ENCODE measurements at places on chromosomes 16 and 17. TPM values are rescaled to one million over a fixed set of nuclear protein-coding genes. Genes with fewer than 3 reads are reported as not detected.

GRCh38 chr16:1788095-1788707, 5.3 kb downstream of the IGFALS start:
- peaks cover 3% of the 10 kb centered on the region for H3K4me1 ChIP-seq
- DNase-seq, result no peak
- no peaks in the 10 kb centered on the region for H3K27me3 ChIP-seq
- peaks cover 3% of the 10 kb centered on the region for H3K36me3 ChIP-seq

GRCh38 chr17:16131593-16131992, 83.7 kb downstream of the NCOR1 start:
- no peak overlapping the region for H3K27ac ChIP-seq
- no peak for DNase-seq
- H3K27me3 ChIP-seq, result peaks cover 1% of the 10 kb centered on the region
- H3K4me1 ChIP-seq, result peaks cover 3% of the 10 kb centered on the region
- no peak overlapping the region for H3K4me3 ChIP-seq
- H3K36me3 ChIP-seq, result peaks cover 27% of the 10 kb centered on the region

The GINS2 gene
- 9.1 TPM for total RNA-seq

The LAT gene
- total RNA-seq, result 5.4 TPM

DNA sequence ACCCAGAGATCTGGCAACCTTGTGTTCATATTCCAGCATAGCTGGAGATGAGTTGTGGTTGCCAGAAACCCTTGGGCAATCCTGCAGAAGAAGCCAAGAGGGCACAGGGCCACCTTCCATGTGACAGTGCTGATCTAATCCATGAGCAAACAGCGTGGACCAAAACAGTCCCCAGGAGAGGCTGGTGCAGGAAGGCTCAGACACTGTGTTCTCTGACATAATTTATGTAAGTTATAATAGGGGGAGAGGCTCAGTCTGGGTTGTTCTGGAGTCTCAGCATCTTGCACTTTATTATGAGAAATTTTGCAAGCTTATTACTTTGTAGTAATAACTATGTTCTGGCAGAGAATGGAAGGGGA, 273.9 kb downstream of the HAPSTR1 start:
- H3K27ac ChIP-seq, result no peak overlapping the region
- DNase-seq, result no peak
- peaks cover 2% of the 10 kb centered on the region for H3K4me1 ChIP-seq
- H3K27me3 ChIP-seq, result no peaks in the 10 kb centered on the region
- no peaks in the 10 kb centered on the region for H3K36me3 ChIP-seq
- H3K4me3 ChIP-seq, result no peak overlapping the region

DNA sequence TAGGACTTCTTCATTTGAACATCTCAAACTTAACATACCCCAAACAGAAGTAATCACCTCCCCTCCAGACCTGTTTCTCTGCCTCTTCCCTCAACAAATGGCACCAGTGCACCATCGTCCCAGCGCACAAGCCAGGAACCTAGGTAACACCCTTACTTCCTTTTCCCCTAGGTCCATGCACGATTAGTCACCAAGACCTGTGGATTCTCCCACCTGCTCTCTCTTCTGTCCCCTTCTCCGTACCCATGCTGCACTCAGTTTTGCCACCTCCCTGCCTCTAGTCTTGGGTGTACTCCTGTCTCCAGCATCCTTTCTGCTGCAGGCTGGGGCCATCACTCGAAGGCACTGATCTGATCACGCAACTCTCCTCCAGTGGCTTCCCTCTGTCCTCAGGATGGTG, 3.2 kb downstream of the EMC8 start:
- no peak for DNase-seq
- H3K27ac ChIP-seq, result no peak overlapping the region
- peaks cover 47% of the 10 kb centered on the region for H3K36me3 ChIP-seq
- peaks cover 8% of the 10 kb centered on the region for H3K27me3 ChIP-seq
- H3K4me1 ChIP-seq, result peaks cover 22% of the 10 kb centered on the region

The MMP2 gene
- total RNA-seq, result 422 TPM

DNA sequence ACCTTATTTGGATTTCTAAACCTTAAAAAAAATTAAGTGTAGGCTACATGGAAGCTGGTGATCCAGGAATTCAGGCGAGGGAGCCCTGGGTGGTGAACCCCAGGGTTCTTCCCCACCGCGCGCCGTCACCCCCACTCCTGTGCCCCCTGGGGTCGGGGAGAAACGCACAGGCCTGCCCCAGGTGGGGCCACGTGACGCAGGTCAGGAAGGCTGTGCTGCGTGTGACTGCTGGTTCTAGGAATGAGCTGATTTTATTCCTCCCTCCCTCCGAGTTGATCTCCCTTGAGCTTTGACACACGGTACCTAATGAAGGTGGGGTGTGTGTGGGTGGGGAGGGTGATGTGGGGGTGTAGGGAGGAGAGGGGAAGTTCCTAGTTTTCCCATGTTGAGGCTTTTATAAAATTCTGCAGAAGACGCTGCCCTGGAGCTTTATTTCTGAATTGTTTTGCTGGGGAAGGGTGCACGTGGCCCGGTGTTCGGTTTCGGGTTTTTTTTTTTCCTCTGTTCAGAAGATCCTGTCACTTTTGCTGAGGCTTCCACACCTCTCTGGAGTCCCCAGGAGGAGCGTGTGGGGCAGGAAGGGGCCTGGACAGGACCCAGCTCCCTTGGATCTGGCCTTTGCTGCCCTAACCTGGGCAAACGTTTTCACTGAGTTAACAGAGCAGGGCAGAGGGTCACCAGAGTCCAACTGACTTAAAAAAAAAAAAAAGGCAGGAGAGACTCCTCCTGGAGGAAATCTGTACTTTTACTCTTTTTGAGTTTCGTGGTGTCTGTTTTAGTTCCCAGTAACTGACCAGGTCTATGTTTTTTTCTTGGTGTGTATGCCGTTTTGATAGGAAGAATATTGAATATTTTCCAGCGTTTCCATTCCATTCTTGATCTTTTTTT, 55.8 kb upstream of the GSE1 start:
- DNase-seq, result no peak
- peak overlapping the region; percentile 59 for H3K27ac ChIP-seq
- peak overlapping the region; percentile 59 for H3K4me3 ChIP-seq

DNA sequence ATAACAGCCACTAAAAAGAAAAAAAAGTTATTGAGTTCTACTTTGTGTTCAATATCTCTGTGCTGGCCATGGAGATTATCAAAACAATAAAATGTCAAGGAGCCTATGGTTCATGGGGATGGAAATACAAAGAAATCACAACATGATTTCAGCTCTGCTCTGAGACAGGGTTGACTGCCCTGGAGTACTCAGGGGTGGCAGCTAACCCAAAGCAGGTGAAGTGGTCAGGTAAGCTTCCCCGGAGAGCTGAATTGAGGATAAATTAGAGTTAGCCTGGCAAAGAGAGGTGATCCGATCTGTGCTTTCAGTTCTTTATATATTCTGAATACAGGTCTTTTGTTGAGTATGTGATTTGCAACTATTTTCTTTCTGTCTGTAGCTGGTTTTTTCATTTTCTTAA, 119.3 kb upstream of the TMEM97 start:
- H3K36me3 ChIP-seq, result peaks cover 6% of the 10 kb centered on the region
- peaks cover 24% of the 10 kb centered on the region for H3K4me1 ChIP-seq
- DNase-seq, result no peak
- H3K27ac ChIP-seq, result no peak overlapping the region

GRCh38 chr16:28179354-28179753, 32.4 kb downstream of the XPO6 start:
- H3K27ac ChIP-seq, result no peak overlapping the region
- peaks cover 4% of the 10 kb centered on the region for H3K27me3 ChIP-seq
- peaks cover 4% of the 10 kb centered on the region for H3K4me1 ChIP-seq
- H3K4me3 ChIP-seq, result no peak overlapping the region
- no peak for DNase-seq
- peaks cover 17% of the 10 kb centered on the region for H3K36me3 ChIP-seq

GRCh38 chr17:12247761-12248160, 227.1 kb downstream of the MAP2K4 start:
- DNase-seq, result no peak
- H3K4me1 ChIP-seq, result no peaks in the 10 kb centered on the region
- no peak overlapping the region for H3K4me3 ChIP-seq
- no peaks in the 10 kb centered on the region for H3K36me3 ChIP-seq

The TBC1D3G gene
- total RNA-seq, result not detected

DNA sequence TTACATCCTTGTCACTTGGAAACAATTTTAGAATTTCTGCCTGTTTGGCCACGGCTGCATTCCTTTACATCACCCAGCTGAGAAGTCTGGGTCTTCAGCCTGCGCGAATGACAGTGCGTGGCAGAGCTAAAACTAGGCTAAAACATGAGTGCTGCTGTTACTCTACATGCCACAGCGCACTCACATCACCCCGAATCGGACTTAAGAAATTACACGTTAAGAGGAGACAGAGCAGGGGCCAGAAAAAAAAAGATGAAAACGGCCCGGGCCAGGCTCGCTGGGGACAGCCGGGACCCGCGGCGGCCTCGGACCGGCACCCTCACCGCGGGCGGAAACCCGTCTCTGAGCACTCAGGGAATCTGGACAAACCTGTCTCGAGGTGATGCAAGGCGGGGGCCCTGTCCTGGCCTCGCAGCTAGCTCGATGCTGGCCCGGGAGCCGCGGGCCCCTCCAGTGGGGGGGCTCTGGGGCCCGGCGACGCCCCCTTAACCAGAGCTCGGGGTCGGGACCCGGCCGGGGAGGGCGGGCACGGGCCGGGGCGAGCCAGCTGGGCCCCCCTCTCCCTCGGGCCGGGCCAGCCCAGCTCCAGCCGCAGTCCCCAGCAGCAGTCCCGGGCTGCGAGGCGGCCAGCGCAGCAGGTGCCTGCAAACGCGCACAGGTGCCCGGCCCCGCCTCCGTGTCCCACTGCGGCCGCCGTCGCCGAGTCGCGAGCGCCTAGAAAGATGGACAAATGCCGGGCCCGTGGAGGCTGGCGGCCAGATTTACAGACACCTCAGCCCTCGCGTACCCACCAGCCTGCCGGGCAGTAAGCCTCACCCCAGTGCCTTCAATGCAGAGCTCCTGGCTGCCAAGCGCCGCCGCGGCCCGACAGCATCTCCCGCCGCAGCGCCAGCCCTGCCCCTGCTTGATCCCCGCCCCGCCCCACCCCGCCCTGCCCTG, at the start of gene AKTIP:
AKTIP (minus strand) TSS at position 879 of the 939 bp plus-strand sequence. CDS start 2,950 bp downstream, outside the sequence.
- H3K4me1 ChIP-seq, result peaks cover 44% of the 10 kb centered on the region
- peaks cover 5% of the 10 kb centered on the region for H3K27me3 ChIP-seq
- H3K36me3 ChIP-seq, result peaks cover 4% of the 10 kb centered on the region
- H3K27ac ChIP-seq, result peak within 1 kb of the TSS; percentile 97
- H3K4me3 ChIP-seq, result peak within 1 kb of the TSS; percentile 100
- peak; percentile 38 for DNase-seq

DNA sequence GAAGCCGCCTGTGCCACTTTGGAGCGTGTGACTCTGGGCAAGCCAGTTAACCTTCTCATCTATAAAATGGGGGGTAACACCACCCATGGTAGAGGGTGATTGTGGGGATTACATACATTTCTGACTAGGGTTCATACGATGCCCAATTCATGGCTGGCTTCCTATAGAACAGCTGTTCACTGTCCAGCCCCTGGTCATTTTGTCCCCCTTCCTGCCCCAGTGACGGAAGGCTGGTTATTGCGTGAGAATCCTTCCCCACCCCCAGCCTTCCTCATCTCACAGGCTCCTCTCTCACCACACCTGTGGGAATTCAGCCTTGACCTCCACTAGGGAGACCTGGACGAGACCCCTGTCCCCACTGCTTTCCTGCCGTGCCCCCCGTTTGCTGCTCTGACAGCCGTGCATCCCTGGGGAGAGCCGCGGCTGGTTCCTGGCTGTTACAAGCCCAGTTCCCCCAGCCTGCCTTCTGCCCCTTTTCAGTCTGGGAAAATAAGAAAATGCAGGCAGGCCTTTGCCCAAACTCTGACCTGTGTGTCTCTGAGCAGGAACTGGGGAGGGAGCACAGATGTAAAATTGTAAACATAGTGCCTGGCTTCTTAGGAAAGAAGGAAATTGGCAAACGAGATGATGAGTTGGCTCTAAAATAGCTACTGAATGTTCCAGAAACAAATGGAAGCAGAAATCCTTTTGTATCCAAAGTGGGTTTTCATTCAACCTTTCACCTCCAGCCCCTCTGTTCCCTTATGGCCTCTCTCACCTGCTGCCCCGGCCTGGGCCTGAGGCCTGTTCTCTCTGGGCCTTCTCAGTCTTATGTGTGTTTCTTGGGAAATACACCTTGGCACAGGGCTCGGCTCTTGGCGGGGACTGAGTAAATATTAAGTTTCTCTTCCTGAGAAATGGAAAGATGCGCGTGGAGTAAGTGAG, 67.3 kb downstream of the OR1D5 start:
- H3K4me3 ChIP-seq, result no peak overlapping the region
- H3K4me1 ChIP-seq, result no peaks in the 10 kb centered on the region
- peaks cover 8% of the 10 kb centered on the region for H3K27me3 ChIP-seq

The RPUSD1 gene
- total RNA-seq, result 27.6 TPM

DNA sequence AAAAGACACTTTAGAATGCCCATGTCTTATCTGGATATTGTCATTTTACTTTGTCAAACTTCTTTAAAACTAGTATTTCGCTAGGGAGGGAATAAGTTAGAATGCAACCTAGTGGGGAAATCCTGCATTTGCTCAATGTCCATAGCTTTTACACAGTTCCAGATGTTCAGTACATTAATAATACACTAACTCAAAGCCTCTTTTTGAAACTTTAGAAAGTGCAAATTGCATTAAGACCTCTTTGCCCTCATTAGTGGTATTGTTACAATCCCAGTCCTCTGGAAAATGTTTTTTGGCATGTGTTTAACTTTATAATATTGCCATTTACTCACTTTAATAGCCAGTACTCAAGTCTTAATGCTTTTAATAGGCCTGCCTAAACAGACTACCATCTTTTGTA, 106.8 kb downstream of the BRIP1 start:
- no peak for DNase-seq
- peaks cover 1% of the 10 kb centered on the region for H3K27me3 ChIP-seq
- H3K4me1 ChIP-seq, result no peaks in the 10 kb centered on the region
- H3K36me3 ChIP-seq, result no peaks in the 10 kb centered on the region
- H3K27ac ChIP-seq, result no peak overlapping the region

The GRB2 gene
- total RNA-seq, result 95.0 TPM

The TBC1D3E gene
- total RNA-seq, result not detected

The NACA2 gene
- total RNA-seq, result not detected

The RNF157 gene
- total RNA-seq, result 18.7 TPM
